ENCODE measurements at places on chromosomes 7 and 10. TPM values are rescaled to one million over a fixed set of nuclear protein-coding genes. Genes with fewer than 3 reads are reported as not detected.
A peak's percentile ranks its signal among the peaks of the same experiment; 100 is the strongest.

Gene OR2A42
- total RNA-seq = not detected

Gene GHRHR
- 0.59 TPM for total RNA-seq

- DNase-seq = no peak
These were observed 8.4 kb downstream of the ETV1 start for GRCh38 chr7:13981070-13981469.

Gene OR2A1
- total RNA-seq = not detected

Gene VGF
- total RNA-seq = not detected

- peak; percentile 49 for DNase-seq
These were observed 1004.9 kb downstream of the KCNMA1 start for GRCh38 chr10:76632767-76633051.

DNA sequence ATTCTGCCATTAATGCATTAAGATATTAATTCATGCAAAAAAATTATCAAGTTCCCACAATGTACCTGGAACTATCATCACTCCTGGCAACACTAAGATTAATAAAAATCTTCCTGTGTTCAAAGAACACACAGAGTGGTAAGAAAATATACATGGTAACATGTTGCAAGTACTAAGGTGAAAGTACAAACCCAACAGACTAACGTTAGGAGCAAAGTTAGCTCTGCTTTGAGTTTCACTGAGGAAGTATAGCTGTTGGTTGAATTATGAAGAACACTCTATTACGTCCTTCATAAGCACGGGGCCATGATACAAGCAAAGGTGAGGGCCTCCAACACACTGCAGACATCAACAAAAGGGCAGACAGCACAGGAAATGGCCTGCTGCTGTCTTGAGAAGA is 5.8 kb downstream of the ZNF33B start:
- no peak for DNase-seq

GRCh38 chr7:31407178-31407676 is 66.7 kb upstream of the NEUROD6 start:
- no peak for DNase-seq

GRCh38 chr10:117186832-117187615 is 10.3 kb upstream of the KCNK18 start:
- no peak for DNase-seq

GRCh38 chr7:79507131-79507530 is 53.7 kb upstream of the MAGI2 start:
- DNase-seq = no peak

Measured in right lobe of liver (tissue), 6 donors.